ENCODE measurements at places on chromosomes 5 and 9.

GRCh38 chr5:58498340-58498942, 7.2 kb downstream of the GAPT start:
- no peak for DNase-seq

DNA sequence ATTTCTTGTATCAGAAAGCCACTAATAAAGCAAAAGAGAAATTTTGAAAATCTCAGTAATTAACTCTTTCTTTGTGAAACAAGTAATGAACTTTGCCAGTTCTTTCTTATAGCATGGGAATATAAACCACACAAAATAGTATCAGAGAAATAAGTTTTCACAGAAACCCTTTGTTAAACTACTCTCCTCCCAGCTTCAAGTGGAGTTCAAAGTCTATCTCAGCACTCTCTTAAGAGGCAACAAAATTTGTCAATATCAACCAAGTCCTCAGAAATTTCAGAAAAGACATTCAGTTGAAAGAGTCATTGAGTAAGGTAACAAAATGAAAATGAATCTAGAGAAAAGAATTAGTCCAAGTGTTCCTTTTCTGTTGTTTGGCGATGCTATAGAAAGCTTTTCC, 89.3 kb downstream of the NTRK2 start:
- no peak for DNase-seq

DNA sequence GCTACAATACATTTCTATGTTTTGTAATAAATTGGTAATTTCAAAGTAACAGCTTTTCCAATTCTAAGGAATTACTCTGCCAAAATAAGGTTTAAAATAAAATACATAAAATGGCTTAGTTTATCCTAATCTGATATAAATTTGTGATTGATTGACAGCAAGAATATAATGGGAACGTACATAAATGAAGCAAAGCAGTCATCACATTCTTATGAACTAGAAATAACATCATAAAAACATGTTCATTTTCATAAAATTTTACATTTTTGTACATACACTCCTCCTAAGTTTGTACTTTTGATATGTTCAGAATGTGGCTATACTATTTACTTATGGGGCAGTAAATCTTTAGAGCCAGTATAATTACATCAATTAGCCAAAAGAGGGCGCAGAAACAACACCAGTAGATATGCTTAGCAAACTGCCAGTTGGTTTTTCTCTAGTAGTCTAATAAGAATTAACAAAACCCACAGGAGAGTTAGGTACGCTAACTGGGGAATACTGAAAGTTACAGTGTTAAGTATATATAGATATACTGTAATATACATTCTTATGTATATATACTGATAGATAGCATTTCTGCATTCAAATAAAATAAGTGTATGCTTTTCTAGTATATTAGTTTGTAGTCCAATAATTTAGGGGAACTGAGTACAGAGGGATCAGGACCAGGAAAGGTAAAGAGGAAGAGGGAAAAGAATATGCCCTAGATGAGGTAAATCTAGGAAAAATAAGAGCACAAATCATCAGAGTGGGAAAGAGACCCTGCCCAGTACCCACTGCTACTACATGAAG, 76.8 kb downstream of the ZDHHC21 start:
- DNase-seq, result no peak

DNA sequence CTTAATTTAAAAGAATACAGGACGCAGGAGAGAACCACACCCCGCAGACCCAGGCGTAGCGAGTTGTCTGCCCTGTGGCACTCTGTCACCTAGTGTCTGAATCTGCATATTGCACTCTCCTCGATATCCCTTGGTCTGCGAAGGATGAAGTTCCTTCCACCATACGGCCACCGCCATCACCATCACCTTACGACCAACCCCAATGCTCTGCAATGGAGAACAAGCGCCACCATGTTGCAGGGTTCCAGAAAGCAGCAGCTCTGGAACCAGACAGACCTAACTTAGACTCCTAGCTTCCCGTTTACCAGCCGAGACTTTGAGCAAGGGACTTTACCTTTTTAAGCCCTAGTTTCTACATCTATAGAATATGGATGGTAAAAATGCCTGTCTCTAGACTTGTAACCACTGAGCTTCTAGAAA, 77.4 kb upstream of the DMRT1 start:
- no peak for DNase-seq

- DNase-seq, result no peak
These were observed 111.0 kb downstream of the GAS1 start for GRCh38 chr9:86836266-86836665.

- DNase-seq, result peak; percentile 56
These were observed 197.7 kb upstream of the CDKN2B start for GRCh38 chr9:22206833-22207232.

DNA sequence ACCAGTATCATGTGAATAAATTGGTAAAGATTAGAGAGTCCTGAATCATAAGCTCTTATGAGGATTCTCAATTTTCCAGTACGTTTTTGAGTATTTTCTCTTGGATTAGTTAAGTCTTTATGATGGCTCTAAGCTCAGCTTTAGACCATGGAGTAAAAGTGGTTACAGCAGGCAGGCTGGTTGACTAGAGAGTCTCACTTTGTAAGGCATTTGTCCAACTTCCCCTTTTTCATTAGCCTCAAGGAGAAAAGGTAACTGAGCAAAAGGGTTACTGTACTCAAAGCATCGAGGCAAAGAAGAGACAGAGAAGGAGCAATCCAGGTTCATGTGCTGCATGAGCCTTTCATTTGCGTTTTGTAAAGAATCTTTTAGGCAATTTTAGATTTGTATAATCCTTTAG, 8.5 kb downstream of the NOP16 start:
- DNase-seq, result no peak

DNA sequence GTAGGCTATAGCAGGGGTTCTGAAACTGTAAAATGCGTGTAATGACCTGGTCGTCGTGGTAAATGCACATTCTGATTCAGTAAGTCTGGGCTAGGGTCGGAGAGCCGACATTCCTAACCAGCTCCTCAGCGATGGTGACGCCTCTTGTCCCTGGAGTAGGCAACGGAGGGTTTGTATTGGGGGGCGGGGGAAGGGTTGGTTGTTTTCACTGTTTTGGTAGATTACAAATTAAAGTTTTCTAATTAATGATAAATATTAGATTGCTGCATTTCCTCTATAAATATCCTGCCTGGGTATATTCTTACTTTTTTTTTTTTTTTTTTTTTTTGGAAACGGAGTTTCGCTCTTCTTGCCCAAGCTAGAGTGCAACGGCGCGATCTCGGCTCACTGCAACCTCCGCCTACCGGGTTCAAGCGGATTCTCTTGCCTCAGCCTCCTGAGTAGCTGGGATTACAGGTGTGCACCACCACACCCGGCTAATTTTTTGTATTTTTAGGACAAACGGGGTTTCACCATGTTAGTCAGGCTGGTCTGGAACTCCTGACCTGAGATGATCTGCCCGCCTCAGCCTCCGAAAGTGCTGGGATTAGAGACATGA, 566 bp upstream of the ALDH7A1 start:
- no peak for DNase-seq

- DNase-seq, result no peak
These were observed 36.2 kb downstream of the TNFSF15 start for GRCh38 chr9:114769624-114770023.

- DNase-seq, result no peak
These were observed 94.4 kb upstream of the ITGA1 start for GRCh38 chr5:52693280-52693679.

- no peak for DNase-seq
These were observed 65.5 kb downstream of the ARHGEF28 start for GRCh38 chr5:73691302-73692080.

GRCh38 chr9:112299514-112299913, 33.9 kb downstream of the PTBP3 start:
- no peak for DNase-seq

DNA sequence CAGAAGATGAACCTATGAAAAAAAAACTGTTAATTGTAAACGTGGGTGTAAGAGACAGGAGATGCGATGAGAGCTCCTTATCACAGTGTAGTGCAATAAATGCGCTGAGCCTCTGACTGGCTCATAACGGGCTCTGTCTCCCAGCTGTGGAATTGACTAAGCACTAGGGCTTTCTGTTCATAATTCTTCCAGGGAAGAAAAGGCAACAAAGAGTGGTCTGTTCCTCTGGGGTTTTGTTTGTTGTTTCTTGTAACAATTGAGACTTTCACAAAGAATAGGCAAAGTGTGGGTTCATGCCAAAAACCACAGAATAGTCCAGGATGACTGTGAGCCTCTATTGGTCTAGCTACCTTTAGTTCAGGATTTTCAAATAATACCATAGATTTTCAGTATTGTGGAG, 39.4 kb downstream of the UBE2QL1 start:
- no peak for DNase-seq

DNA sequence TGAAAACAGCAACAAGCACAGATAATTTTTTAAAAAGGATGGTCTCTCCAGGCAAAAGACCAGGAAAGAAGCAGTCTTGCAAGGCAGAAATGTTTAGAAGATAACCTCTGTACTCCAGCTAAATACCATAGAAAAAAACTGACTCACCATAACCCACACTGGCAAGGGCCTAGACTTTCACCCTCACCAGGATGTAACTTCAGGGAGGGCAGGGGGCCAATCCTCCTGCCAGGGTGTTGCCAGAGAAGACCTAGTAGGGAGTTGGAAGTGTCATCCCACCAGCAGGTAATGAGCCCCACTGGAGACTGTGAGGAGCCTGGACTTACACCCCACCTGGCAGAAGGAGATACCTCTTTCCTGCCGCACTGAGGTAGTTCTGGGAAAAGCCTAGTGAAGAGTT, 97.6 kb downstream of the PRELID2 start:
- no peak for DNase-seq

DNA sequence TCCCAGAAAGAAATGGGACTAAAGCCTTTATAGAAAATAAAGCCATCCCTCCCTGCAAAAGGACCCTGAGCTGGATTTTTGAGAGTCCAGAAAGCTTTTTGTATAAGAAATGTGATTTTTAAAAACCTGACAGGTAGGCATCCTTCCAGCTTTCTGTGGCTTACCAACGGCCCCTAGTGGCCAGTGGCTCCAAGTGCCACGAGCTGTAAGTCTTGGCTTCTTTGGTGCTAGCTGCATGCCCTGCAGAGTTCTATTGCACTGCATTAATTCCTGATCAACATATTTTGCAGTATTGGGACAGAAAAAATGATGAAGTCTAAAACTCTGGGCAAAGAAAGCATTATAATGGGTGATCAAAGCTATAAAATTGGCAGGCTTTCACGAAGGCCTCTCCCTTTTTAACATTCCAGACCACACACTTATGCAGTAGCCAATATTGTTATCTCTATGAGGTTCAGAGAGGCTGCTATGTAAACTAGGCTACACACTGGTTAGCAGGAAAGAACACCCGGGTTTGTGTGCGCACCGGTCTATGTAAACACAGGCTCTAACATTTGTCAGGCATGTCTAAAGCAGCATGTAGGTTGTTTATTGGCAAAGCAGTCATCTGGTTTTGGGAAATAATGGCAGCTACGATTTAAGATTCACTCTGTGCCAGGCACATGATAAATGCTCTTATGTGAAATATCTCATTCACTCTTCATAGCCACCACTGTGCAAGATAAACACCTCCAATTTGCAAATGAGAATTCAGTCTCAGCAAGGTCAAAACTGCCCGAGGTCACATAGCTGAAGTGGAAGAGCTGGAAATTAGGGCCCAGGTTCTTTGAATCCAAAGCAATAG, 55.2 kb downstream of the NMUR2 start:
- no peak for DNase-seq

GRCh38 chr9:124779368-124780059, 2.6 kb downstream of the OLFML2A start:
- DNase-seq, result no peak

GRCh38 chr5:59661311-59661710, 232.2 kb downstream of the PDE4D start:
- no peak for DNase-seq

- no peak for DNase-seq
These were observed 230.9 kb downstream of the EFNA5 start for GRCh38 chr5:107439832-107440231.

- DNase-seq, result no peak
These were observed 59.1 kb upstream of the ZFAND5 start for GRCh38 chr9:72424131-72424530.

DNA sequence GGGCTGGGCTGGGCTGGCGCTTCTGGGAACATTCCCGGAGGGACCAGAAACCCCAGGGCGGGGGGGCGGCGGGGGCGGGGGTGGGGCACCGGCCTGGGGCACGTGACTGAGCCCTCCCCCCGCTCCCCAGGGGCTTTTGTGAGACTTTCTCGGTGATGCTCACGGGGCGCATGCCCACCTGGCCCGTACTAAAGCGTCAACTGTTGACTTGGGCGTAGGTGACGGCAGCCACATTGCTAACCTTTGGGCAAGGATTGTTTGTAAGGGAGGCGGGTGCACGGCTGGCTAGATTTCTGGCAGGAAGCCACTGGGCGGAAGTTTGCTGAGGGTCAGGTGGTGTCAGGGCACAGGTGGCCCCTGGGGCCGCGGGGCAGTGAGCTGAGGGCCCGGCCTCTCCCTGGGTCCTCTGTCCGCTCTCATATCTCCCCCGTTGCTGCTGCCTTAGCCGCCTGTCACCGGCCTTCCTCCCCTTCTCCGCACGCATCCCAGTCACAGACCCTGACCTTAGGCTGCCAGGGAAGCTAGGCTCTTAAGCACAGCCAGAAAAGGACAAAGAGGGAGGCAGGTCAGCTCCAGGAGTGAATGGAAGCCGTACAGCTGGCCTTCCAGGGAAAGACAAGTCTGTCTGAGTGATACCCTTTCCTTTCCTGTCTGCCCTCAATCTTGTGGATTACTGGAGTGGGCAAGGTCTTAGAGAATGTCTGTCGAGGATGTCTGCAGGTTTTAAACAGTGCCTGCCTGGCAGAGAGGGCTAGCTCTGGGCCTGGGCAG, 812 bp downstream of the CACFD1 start:
- peak; percentile 17 for DNase-seq

DNA sequence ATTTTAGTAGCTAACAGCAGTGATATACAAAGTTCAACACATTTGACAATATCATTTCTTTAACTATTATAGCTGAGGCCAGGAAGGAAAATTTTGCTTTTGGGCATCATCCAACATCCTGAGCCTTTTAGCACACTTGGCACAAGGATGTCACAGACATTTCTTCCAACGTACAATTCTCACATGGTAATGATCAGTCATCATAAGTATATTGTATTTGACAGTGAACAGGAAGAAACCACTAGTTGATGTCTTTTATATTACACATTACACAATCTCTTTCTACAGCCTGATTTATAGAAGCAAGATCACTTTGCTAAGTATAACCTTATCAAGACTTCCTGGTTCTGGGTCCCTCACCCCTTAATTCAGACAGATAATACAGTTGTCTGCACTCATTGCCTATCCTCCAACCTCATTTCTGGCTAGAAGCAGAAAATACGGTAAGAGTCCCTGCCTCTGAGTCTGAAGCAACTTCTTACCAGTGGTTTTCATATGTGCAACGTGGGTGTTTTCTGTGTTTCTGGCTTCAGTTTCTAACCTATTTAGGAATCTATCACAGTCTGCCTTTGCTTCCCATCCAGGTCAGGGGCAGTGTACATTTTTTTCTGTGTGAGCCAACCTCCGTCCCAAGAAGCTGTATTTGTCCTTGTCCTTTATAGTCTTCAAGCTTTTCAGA, 167.8 kb downstream of the PAM start:
- no peak for DNase-seq

GRCh38 chr5:67591491-67591890, 394.9 kb upstream of the CD180 start:
- DNase-seq, result no peak

GRCh38 chr9:134474055-134474370, 147.8 kb downstream of the RXRA start:
- no peak for DNase-seq

Measured in NCI-H187 (cell line).